ENCODE measurements at places on chromosomes 6 and 20.

DNA sequence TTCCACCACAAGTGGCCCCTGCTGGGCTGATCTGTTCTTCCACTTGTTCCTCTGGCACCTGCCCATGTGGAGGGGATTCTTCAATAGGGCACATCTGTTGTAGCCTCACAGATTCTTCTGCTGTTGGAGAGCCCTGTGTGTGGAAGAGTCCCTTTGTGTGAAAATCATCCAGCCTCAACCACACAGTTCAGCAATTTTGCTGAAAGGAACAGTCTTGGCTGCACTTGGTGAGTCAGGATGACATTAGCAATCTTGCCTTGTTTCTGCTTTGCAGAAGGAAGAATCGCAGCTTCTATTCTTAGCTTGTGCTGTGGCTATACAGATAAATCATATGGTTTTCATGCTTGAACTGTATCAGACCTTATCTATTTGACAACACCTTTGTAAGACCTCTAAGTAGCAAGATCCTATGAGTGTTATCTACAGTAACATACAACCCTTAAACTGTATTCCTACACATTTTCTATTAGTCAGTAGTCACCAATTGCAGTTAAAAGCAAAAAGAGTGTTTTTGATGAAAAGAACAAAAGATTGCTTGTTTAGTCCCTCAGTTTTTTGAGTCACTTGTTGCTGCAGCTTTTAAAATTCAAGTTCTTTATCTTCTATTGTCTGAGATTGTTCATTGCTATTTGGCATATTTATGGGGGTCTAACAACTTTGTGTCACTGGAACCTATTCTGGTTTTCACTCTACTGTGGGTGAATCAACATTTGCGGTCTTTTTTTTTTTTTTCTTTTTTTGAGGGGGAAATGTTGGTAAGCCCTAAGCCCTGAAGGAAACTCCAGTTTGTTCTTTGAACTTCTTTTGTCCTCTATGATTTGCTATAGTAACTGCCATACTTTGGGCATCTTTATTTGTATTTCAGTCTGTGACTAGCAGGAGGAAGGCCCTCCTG lies 231.6 kb downstream of the TFAP2B start:
- DNase-seq = no peak

GRCh38 chr6:5471044-5471443 lies 209.7 kb downstream of the FARS2 start:
- peak; percentile 70 for DNase-seq

- peak; percentile 39 for DNase-seq
Measured at GRCh38 chr6:14910692-14911547, 334.9 kb upstream of the JARID2 start.

GRCh38 chr6:28809947-28810658 lies 113.7 kb downstream of the TRIM27 start:
- DNase-seq = no peak

GRCh38 chr6:160737934-160738333 lies 35.9 kb downstream of the PLG start:
- DNase-seq = no peak

- DNase-seq = no peak
Measured at GRCh38 chr6:137172734-137173431, 561 bp downstream of the IL22RA2 start.
